Activated CD8-positive, alpha-beta memory T cell treated with anti-CD3 and anti-CD28 coated beads, Interleukin-2, amount 10 ng/mL, durations not matched to agents 7 days and 5 days (primary cell): ENCODE measurements at places on chromosomes 7 and 10. TPM values are rescaled to one million over a fixed set of nuclear protein-coding genes. Genes with fewer than 3 reads are reported as not detected.

DNA sequence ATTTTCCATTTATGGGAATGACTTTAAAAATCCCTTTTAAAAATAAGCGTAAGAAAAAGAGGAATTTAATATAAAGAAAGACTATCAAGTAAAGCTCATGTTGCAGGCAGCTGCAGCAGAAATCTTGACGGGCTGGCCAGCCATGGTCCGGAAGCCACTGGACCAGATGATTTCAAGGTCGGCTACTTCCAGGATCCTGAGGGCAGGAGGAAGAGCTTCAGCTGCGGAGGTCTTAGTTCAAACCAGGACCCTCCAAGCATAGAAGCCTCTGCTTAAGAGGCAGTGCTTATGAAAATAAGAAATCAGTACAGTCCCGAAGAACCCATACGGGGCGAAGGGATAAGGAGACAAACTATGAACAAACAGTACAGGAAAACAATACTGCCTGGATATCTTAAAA, 220.2 kb upstream of the CELF2 start:
- DNase-seq, result no peak

- DNase-seq, result no peak
Observed at GRCh38 chr10:110137142-110137545, 70.3 kb upstream of the MXI1 start.

DNA sequence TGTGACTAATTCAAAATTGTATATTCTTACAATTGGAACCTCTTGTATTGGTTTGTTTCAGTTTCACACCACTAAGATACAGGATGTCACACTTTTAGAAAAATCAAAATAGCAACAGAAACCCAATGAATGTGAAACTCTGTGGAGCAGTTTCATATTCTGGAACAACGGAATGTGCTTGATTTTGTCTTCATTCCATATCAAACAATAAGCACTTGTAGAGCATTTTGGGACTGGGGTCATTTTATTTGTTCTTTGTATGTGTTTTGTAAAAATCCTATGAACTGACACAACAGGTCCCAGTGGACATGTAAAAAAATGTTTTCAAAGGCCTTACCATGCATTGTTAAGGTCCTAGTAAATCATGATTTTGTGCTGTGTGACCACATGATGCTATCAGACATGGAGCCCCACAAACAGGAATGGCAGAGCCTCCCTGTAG, 123.1 kb downstream of the DKK1 start:
- DNase-seq, result no peak

- no peak for DNase-seq
Observed at GRCh38 chr10:15609246-15609645, 110.5 kb downstream of the ITGA8 start.

- DNase-seq, result no peak
Observed at GRCh38 chr7:41592236-41592635, 110.7 kb downstream of the INHBA start.

- no peak for DNase-seq
Observed at GRCh38 chr10:58994226-58995057, 182.0 kb upstream of the PHYHIPL start.

DNA sequence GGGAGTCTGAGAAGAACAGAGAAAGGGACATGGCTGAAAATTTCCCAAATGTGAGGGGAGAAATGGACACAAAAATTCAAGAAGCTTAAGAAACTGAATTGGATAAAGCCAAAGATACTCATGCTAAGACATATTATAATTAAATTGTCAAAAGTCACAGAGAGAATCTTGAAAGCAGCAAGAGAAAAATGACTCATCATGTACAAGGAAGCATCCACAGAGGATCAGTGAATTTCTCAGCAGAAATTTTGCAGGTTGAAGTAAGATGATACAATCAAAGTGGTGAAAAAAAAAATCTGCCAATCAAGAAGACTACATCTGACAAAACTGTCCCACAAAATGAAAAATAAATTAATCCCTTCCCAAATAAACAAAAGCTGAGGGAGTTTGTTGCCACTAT, 56.8 kb downstream of the MPP7 start:
- DNase-seq, result no peak

GRCh38 chr10:3173171-3173878, 743 bp upstream of the PITRM1 start:
- DNase-seq, result no peak

DNA sequence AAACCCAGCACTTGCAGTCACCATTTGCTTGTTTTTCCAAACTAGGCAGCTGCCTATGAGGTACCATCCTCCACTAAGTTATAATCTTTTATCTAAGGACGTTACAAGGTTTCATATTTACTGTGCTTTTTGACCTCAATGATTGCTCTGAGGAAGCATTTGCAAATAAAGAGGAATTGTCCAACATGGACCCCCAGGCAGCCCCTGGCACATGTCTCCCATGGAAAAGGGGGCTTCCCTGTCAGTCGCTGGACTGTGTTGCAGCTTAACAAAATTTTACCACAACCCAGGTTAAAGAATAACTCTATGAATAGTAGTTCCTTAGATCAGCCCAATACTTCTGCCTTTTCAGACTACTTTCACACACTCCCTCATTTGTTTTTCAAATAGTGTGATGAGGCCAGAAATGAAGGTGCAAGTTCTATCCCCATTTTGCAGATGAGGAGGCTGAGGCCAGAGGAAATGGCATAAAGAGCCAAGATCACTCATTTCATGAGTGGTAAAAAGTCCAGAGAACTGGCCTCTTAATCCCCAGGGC, 52.8 kb upstream of the ZPBP start:
- DNase-seq, result no peak

GRCh38 chr10:53487019-53487983, 714.7 kb upstream of the MBL2 start:
- no peak for DNase-seq

DNA sequence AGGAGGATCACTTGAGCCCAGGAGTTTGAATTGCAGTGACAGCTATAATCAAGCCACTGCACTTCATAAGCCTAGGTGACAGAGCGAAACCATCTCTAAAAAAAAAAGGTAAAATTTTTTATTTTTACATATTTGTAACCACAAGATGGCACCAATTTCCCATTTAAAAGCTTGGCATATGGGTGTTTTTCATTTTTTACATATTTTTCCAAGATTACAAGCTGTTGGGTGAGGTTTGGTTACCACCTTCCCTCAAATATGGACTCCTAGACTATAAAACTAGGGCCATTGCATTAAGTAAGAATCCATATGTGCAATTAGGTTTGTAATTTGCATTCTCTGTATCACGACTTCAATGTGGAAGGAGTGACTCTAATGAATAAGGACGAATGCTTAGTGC, 129.3 kb upstream of the ACBD5 start:
- DNase-seq, result no peak

GRCh38 chr10:90960355-90960814, 39.5 kb upstream of the ANKRD1 start:
- DNase-seq, result no peak

DNA sequence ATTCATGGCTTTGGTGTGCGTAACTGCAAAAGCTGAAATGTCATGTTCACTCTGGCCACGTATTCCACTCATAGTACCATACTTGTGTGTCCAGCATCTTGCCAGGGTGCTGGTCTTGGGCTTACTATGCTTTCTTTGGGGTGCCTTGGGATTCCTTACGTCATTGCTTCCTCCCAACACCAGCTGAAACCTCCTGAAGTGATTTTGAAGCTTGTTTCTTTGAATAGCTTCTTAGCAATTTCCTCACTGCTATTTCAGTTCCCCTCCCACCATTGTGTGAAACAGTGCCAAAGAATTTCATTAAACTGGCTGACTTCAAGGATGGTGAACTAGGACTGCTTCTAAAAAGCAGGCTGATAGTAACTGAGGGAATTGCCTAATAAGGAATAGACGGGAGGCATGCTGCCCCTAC, 36.9 kb downstream of the ENTPD1 start:
- DNase-seq, result no peak

- no peak for DNase-seq
Observed at GRCh38 chr10:14916600-14916999, 37.3 kb downstream of the DCLRE1C start.

- DNase-seq, result no peak
Observed at GRCh38 chr10:33804584-33804983, 470.1 kb upstream of the NRP1 start.

DNA sequence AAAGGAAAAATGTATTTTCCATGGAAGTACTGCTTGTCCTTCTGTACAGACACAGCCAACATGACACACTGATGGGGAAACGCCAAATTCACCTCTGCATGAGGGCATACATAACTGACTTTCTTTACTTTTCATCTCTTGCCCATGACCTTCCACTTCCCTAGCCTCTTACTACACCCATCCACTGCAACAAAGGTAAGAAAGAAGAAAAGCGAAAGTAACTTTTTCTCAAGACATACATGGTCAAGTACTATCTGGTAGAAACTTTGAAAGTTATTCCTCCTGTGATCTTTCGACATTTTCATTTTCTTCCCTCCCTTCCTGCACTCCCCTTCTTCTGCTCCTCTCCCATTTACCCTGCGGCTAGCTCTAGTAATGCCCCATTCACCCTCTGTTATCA, 130.8 kb downstream of the USP6NL start:
- DNase-seq, result no peak

DNA sequence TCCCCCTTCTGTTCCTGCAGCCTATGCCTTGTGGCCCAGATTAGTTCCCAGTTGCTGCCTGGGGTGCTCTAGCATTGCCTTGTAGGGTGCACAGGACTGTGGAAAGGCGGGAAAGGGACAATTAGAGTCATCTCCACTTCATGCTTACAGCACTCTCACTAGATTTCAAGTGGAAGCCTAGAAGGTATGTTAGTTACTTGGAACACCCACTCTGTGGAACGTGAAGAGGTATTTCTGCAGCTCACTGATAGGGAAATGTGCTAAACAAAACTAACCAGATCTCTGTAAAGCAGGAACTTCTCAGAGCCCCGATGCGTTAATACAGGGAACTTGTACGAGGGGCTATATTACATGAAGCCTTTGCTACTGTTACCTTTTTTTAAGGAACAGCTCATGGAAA, 19.4 kb downstream of the STMP1 start:
- DNase-seq, result no peak

DNA sequence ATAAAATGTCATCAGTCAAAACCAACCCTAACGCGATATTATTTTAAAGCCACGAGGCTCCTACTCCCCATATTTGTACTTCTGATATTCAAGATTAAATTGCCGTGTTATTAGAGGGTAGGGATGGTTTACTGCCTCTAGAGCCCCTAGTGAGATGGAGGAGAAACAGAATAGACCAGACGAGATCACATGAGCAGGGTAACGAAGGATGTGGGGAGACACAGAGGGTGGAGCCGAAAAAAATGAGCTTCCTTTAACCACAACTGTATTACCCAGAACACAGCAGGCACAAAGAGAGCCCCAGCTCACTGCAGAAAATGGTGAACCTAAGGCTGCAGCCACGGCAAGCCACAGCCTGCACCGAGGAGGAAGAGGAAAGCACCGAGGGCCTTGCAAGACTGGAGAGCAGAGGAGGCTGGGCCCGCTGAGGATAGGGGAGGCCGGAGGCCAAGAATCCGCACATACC, 14.3 kb downstream of the ZC3HAV1 start:
- DNase-seq, result peak; percentile 94

GRCh38 chr10:308101-308500, 172.8 kb downstream of the ZMYND11 start:
- DNase-seq, result no peak

GRCh38 chr7:86747698-86748097, 104.0 kb downstream of the GRM3 start:
- DNase-seq, result no peak

GRCh38 chr7:76086070-76086469, 38.2 kb downstream of the MDH2 start:
- DNase-seq, result no peak

GRCh38 chr7:42886129-42886528, 25.7 kb downstream of the C7orf25 start:
- DNase-seq, result no peak

DNA sequence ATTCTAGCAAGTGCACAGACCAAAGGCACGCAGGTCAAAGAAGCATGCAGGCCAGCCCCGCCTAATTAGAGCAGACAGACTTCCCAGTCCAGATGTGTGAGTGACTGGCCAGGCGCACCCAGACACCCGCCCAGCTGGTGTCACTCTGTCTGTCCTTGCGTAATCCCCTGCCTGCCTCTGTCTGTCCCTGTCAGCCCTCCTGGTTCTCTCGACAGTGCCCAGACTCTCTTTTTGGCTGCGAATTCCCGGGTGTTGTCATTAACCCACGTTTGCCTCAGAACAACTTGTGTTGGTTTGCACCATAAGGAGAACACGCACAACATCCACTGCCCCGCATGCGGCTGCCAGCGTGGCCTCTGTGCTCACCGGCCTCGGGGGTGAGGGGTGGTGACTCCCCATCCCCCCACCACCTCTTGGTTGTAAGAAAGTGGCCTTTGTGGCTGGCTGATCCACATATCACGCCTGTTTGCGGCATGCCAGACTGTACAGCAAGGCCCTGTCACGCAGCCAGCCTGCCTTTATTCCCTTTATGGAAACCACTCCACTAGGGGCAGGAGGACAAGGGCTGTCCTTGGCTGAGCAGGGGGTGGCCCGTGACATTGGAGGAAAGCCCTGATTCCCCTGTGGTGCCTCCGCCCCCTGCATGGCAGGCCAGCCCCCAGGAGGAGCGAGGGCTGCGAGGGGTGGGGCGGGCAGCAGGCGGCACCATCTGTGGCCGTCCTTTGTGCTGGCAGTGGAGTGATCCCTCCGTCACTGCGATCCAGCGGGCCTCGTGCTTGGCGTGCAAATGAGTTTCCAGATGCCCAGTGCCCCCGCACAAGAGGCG, 72.8 kb upstream of the PPIF start:
- DNase-seq, result no peak

DNA sequence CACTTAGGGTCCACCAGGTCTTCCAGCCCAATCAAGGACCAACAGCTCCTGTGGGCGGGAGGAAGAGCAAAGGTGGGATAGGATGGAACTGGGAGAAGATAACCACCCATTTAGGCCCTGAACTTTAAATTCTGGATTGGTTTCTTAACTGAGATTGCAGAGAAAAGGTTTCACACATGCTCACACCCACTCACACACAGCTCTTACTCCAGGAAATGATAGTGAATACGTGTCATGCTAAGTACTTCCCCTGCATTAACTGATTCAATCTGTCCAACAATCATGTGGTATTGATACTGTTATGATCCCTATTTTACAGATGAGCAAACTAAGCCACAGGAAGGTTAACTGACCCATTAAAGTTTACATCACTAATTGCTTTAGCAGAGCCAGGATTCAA, 4.6 kb upstream of the CYP3A4 start:
- no peak for DNase-seq

DNA sequence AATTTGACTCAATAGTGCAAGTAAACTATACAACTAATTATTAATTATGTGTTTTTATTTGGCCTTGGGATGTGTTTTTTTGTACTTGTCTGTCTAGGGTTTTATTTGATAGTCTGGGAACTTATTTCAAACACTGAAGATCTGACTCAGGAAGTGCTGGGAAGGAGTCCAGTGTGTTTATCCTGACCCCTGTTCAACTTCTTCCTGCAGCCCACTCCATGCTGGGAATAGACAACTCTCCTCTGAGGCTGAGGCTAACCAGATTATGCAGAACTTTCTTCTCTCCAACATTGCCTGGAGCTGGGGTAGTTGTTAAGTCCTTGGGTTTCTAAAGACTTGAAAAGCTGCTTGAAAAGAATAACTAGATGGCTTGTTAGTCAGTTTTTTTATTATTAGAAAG, 6.9 kb downstream of the CISD1 start:
- DNase-seq, result no peak

PTPRN2 gene
- total RNA-seq, result 3.2 TPM

CALML3 gene
- total RNA-seq, result not detected

PRTFDC1 gene
- total RNA-seq, result 2.9 TPM

GJD4 gene
- total RNA-seq, result not detected

SPDYE9 gene
- not detected for total RNA-seq

AP5Z1 gene
- total RNA-seq, result 57.5 TPM

CUBN gene
- 0.56 TPM for total RNA-seq

LLCFC1 gene
- not detected for total RNA-seq

HTR7 gene
- not detected for total RNA-seq

AMPH gene
- total RNA-seq, result not detected

NUTM2B gene
- total RNA-seq, result 1.3 TPM

OR2F1 gene
- total RNA-seq, result not detected

SPDYE8 gene
- not detected for total RNA-seq

UPK3B gene
- total RNA-seq, result not detected
